H9 (cell line): ENCODE measurements at places on chromosomes 7 and 10. TPM values are rescaled to one million over a fixed set of nuclear protein-coding genes. Genes with fewer than 3 reads are reported as not detected.

The PKD2L1 gene
- total RNA-seq, result 0.20 TPM in 1 of 2 replicates, not detected in the other

The OR2A5 gene
- total RNA-seq, result not detected in 2 replicates

The KIF11 gene
- total RNA-seq, result 52.4 and 54.4 TPM in 2 replicates

The MYL10 gene
- total RNA-seq, result 0.50 TPM in 1 of 2 replicates, not detected in the other

The SPAM1 gene
- not detected in 2 replicates for total RNA-seq

The ACSL5 gene
- not detected in 2 replicates for total RNA-seq

The MBL2 gene
- total RNA-seq, result not detected in 2 replicates

The PALS2 gene
- total RNA-seq, result 47.4 and 63.1 TPM in 2 replicates
